Osteoblast (primary cell): ENCODE measurements at places on chromosomes 2 and 18.
A peak's percentile ranks its signal among the peaks of the same experiment; 100 is the strongest.

DNA sequence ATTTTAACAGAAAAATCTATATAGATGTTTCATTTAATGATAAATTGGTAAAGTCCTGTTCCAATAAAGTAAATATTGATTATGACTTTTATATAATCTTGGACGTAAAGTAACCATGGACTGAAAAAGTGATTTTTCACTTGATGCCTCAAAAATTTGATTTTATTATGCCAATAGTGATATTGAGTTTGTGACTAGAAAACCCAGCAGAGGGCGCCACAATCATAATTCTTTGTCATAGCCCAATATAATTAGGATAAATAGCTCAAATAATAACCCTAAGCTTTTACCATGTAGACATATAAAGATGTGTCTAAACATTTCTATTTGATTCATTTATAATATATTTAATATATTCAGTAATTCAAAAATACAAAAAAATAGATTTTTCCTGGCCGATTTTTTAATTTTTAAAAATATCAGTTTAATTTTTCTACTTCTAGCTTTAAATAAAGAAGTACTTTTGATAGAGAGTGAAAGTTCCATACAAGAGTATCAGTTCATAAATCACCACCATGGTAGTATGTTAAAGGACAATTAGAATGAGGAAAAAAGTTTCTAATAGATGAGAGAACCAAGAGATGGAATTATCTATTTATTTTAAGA is 30.7 kb downstream of the CAMKMT start:
- no peak for DNase-seq

- peak; percentile 74 for DNase-seq
These were observed 36.9 kb upstream of the PTMA start for GRCh38 chr2:231671270-231672050.

DNA sequence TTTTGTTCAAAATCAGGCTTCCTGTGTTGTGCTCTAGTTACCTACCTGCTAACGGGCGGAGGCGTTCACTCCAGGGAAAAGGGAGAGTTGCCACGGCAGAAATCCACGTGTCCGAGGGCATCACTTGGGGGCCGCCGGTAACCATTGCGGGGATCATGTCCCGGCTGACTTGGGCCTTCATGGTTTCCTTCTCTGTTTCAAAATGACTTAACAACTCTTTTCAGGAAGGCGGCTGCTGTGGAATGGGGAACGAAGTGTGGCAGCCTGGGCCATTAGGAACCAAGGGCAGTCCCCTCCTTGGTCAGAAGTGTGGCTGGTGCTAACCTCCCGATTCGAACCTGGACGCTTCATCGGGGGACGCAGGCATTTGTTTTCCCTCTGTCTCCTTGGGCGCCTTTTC is 56.8 kb downstream of the INPP5D start:
- DNase-seq = no peak

DNA sequence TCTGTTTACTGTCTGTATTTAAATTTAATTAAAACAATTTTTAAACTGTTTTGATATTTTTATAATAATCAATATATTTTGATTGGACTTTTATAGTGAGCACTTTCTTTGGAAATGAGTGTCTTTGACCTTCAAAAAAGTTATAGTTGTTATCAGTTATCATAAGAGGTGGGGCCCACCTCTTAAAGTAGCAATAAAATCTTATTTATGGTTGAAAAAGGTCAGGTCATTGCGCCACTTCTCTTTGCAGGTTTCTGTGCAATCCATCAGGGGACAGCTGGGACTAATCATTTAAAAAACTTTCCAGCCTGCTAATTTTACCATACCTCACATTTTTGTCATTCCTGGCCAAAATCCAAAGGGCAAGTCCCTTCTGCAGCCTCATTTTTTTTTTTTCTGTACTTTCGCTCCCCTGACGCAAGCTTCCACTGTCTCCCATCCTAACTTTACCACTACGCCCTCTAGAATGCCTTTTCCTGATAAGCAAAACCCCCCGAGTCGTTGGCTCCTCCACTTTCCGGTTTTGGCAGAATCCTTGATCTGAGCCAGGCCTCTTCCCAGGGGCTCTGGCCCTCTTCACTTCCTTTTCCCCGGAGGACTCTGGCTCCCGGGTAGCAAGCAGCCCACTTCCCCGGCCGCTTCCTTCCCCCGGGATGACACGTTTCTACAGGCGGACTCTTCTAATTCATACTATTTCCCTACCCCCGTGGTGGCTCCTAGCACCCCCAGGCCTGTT is 1.1 kb upstream of the SEH1L start:
- peak; percentile 83 for DNase-seq

DNA sequence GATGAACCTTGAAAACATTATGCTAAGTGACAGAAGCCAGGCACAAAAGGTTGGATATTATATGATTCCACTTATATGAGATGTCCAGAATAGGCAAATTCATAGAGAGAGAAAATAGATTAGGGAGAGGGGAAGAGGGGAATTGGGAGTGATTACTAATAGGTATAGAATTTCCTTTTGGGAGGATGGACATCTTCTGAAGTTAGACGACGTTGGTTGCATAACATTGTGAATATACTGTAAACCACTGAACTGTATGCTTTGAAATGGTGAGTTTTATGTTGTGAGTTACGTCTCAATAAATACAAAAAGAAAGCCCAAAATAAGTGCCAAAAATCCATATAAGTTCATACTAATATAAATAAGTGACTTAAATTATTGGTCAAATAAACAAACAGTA is 18.6 kb upstream of the CYP26B1 start:
- DNase-seq = no peak

DNA sequence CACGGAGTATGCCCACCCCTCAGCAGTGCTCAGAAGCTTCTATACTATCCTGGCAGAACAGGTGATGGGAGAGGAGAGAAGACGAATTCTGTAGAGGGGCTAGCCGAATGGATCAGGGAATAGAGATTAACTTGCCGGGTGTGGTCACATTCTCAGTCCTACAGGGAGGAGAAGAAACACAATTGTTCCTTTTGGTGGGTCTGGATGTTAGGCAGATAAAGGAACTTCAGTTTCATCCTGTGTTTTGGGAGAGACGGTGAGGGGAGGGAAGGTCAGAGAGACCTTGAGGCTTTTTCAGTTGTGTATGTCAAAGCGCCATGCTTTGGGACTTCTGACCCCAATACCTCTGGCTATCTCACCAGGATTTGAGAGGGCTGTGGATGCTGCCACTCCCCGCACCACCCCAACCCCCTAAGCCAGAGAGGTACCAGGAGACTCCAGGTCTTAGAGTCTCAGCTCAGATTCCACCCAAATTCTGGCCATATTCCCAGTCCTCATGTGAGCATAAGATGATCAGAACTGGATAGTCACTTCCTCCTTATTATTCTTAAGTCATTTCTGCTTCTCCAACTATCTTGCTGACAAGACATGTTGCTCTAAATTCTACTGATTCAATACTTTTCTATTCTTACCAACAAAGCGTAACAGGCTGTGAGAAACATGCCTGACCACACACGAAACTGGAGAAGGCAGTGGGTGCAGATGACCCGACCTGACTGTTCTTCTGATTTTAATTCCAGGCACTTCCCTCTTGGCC is 2.3 kb upstream of the TMEM37 start:
- peak; percentile 66 for DNase-seq

DNA sequence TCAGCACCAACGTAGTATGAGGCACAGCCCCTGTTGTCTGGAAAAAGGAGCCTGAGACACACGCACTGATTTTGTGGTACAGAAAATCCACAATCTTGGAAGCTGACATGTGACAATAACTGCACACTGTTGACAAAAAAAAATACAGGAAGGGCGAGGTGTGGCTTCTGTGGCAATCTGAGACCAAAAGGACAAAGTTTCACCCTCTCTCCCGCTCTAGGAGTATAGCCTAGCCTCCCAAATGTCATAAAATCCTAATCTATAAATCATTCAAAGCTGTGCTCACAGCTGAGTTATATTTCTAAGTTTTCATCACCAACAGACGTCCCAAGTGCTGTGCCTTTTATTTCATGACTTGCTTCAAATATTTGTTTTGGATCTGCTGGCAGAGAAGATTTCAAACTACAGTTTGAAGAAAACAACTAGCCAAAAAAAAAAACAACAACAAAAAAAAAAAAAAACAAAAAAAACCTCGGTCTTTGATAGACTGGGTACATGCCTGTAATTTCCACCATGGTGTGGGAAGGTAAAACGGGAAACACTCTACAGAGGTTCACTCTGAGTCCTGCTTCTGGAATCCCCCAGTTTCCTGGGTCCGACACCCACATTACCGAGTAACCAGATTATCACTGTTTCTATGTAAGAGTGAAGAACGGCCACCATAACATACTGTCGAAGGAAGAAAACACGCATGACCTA is 61.0 kb downstream of the C2orf76 start:
- no peak for DNase-seq
